ENCODE measurements at places on chromosomes 3 and 15.

DNA sequence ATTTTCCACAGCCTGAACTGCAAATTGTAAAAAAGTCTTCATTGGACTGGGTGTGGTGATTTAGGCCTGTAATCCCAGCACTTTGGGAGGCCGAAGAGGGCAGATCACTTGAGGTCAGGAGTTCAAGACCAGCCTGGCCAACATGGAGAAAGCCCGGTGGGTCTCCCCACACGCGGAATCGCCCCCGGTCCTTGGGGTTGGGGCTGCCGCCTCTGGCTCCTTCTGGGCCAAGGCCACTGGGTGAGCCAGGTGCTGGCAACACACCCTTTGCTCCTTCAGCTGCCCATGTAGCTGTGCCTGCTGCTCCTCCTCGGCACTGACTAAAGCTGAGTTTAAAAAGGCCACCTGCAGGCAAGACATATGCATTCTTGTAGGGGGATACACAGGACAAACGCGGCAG, 9.4 kb upstream of the VPS33B start:
- no peak for DNase-seq

GRCh38 chr3:32450992-32451659, 51.5 kb downstream of the CMTM6 start:
- DNase-seq: no peak

DNA sequence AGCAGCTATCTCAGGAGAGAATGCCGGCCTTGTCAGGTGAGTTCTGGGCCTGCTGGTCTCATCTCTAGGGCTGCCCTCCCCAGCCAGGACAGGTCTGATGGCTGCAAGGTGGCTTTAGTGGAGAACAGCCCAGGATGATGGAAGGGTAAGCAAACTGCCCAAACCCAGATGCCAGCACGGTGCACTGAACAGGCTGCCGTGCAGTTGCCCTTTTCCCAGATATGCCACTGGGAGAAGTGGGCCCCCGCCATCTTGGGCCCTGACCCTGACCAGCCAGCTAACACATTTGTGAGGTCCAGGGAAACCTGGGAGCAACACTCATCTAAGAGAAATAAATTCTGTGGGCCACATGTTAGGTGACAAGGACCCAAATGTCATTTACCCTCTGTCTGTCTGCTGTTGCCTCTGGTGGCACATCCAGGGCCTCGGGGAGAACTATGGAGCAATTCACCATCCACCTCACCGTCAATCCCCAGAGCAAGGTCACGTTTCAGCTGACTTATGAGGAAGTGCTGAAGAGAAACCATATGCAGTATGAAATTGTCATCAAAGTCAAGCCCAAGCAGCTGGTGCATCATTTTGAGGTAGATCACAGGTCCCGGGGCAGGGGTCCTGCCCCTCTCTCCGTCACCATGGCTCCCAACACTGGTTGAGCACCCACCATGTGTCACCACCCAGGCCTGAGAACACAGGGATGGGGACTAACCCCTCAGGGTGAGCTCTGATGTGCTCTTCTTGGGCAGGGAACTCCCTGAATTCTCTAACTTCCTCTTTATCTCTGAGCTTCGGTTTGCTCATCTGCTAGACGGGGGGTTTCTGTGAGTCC, 1.8 kb downstream of the ITIH1 start:
- DNase-seq: no peak

- DNase-seq: no peak
Observed at GRCh38 chr3:57128826-57129667, 36.1 kb downstream of the IL17RD start.

- no peak for DNase-seq
Observed at GRCh38 chr15:58951388-58952007, 18.0 kb upstream of the SLTM start.

DNA sequence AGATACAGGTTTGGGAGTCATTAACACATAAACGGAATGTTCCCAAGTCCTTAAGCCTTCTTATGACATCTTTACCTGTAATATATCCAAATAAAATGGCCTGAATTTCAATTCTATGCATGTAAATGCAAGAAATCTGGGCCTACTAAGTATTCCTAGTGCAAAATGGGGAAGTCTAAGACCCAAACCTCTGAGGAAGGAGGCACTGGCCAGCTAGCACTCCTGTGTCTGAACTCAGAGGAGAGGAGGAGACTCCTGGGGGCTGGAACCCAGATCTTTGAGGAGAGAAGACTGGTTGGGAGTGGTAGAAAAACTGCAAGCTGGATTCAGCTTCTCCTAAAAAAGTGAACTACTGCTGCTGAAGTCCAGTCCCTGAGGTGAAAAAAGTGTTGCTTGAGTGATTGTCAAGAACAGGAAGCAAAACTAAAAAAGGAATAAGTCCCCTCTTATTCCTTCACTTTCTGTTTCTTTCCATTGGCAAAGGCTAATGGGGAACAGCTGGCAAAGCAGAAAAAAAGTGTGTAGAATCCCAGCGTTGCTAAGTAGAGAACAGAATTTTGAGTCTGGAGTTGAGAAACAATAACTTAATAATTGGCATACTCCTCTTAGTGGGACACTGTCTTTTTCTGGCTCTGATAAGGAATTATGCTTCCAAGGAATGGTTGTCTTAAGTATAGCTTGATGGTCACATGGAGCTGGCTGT, 54.8 kb upstream of the ATP2C1 start:
- no peak for DNase-seq

DNA sequence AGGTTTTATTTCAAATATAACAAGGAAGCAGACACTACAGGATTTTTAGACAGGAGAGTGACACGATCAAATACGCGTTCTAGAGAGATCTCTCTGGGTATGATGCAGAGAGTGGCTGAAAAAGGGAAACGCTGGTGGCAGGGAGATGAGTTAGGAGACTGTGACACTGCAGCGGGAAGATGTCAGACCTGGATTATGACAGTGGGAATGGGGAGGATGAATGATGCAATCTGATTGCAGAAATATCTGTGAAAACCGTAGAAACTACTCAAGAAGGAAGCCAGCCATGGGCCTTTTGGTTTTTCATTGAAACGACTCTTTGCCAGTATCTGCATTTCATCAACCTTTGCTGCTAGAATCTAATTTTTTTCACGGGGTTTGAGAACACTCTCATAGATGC, 157.9 kb downstream of the FAM43A start:
- DNase-seq: no peak

DNA sequence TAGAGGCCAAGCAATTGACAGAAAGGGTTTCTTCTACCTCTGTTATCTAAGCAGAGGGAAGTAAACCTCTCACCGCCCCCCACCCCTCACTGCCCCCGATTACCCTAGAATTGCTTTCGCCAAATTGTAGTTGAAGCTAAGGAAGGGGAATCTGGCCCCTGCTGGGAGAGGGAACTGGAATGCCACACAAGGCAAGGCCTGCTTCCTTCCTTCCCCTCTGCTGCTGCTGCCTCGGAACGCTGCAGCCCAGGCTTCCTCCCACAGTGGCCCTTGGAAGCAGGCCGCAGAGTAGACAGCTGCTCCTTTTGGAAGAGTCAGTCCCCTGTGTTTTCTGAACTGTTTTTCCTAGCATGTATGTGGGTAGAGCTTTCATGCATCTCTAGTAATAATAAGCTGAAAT, 21.6 kb downstream of the RLBP1 start:
- no peak for DNase-seq

DNA sequence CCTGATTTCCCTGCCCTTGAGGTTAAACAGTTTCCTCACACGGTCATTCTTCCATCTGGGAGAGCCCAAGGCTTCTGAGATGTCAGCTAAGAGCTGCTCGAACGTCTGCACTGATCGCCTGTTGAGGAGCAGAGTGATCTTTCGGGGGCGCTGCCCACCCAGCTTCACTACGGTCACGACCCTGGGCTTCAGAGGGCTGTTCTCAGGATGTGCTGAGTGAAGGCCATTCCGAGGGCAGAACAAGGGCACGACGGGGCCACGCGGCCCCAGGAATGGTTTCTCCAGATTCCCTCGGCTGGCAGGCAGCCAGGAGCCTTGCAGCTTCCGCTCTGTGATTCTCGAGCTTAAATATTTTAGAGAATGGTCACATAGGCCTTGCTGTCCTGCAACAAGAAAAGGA, 25.7 kb downstream of the DCLK3 start:
- no peak for DNase-seq

DNA sequence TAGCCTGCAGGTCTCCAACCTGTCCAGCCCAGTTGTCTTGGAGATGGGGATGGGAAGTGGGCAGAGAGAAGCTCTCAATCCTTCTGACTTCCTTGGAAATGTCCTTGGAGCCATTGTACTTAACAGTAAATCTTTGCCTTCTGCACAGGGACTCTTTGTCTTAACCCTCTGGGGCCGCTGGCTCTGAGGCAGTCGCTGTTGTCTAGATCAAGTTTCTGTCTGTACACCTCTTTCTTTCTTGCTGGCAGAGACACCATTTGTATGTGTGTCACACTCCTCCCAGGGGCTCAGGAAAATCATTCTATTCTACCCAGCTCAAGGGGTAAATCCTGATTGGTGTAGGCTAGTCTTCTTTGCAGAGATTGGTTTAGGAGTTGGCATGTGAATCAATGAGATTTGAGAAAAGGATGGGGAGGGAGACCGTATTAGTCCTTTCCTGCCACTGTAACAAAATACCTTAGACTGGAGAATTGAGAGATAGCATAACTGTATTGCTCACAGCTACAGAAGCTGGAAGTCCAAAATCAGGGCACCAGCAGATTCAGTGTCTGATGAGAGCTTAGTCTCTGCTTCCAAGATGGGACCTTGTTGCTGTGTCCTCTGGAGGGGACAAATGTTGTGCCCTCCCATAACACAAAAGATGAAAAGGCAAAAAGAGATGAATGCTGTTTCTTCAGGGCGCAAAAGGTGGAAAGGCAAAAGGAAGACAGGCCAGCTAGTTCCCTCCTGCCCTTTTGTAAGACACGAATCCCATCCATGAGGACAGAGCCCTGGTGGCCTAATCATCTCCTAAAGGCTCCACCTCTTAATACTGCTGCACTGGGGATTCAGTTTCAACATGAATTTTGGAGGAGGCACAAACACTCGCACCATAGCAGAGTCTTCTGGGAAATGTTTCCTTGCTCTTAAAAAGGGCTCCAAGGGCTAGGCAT, 66.3 kb downstream of the PPCDC start:
- no peak for DNase-seq

DNA sequence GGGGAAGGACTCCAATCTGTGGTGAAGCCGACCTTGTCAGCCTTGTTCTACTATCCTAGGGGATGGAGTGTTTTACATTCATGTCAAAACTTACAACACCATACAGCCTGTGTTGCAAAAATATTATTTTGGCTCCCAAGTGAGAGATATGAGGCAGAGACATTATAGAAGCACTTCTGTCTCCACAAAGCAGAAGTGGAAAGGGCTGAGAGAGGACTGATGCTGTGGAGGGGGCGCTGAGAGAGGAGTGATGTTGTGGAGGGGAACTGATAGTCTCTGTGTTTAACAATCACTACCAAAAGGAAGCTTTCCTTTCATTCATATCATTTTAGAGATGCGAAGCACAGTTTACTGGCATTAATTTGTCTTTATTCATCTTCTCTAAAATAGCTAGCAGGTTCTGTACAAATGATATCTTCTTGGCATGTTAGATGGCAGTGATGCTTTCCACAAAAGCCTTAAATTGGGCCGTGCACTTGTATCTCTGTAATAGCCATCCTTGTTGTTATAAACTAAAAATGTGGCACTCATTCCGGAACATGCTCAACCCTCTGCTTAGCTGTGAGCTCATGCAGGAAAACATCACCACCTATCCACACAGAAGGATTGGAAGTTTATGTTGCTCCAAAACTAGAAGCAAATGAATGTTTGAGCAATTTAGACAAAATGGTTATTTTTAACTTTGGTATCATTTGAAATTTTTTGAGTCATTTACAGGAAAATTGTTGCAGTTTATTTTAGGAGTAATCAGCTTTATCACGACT, 134.6 kb upstream of the TP63 start:
- DNase-seq: no peak

- no peak for DNase-seq
Observed at GRCh38 chr15:67144609-67145311, 79.4 kb downstream of the SMAD3 start.

DNA sequence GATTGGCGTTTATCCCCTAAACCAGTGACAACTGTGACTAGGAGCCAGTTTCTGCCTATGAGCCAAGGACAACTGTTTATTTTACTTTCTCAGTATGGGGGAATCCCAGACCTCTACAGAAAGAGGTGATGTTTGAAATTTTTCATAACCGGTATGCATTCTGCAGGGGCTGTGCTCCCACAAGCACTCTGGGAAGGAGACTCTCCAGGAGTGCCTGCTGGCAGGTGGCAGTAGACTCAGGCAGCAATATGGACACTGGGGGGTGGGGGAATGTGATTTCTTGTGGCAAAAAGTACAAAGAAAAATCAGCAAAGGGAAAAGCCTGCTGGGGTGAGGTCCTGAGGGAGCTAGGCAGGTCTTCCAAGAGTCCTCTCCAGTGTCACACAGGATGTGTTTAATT, 5.9 kb downstream of the TGM4 start:
- DNase-seq: no peak

DNA sequence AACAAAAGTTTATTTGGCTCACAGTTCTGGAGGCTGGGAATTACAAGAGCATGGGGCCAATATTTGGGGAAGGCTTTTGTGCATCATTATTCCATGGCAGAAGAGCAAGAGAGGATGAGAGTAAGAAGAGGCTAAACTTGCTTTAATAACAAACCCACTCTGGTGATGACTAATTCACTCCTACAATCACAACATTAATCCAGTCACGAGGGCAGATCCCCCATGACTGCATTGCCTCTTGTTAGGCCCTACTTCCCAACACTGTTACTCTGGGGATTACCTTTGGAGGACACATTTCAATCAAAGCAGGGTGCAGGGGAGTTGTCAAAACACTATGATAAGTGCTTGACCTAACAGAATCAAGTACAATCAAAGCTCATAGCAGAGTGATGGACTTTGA, 181.7 kb downstream of the BBX start:
- DNase-seq: no peak

DNA sequence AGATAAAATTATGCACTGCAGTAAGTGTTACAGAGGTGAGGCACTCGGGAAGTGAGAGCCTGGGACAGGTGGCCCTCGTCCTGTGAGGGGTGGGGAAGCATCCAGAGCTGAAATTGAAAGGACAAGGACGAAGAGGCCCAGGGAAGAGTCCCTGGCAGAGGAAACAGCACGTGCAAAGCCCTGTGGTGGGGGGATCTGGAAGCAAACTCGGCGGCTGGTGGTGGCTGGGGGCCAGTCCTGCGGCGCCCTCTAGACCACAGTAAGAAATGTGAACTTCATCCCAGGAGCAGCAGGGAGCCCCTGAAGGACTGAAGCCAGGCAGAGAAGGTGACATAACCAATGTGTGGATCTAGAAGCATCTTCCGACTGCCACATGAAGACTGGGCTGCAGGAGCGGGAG, 42.8 kb downstream of the GRIP2 start:
- DNase-seq: no peak

GRCh38 chr3:27568393-27568792, 84.2 kb upstream of the SLC4A7 start:
- no peak for DNase-seq
